ENCODE measurements at places on chromosomes 3 and 15. TPM values are rescaled to one million over a fixed set of nuclear protein-coding genes. Genes with fewer than 3 reads are reported as not detected.

ADAMTSL3 gene
- total RNA-seq, result 0.77 TPM

DNA sequence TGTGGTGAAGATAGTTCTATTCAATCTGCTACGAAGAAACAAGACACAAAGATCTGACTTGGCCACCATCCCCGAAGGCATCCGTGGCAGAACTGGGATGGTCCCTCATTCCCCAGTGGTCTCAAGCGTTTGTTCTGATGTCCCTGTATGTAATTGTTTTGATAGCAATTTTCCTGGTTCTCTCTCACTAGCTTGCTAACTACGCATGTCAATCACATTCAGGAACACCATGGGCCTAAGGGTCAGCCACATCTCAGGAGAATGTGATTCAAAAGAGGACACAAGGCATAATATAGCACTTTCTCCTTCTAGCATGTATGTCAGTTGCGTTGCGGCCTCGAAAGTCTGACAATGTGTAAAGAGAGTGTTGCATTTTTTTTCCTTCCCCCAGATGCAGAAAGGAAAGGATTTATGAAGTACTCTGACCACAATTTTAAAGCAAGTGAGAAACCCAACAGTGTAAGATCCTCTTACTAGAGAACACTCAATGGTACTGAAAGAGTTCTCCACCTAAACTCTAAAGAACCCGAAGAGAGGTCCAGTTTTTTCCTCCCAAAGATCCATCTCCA, 32.0 kb upstream of the TCF12 start:
- no peaks in the 10 kb centered on the region for H3K27me3 ChIP-seq
- peaks cover 4% of the 10 kb centered on the region for H3K36me3 ChIP-seq
- H3K4me1 ChIP-seq, result peaks cover 4% of the 10 kb centered on the region

DNA sequence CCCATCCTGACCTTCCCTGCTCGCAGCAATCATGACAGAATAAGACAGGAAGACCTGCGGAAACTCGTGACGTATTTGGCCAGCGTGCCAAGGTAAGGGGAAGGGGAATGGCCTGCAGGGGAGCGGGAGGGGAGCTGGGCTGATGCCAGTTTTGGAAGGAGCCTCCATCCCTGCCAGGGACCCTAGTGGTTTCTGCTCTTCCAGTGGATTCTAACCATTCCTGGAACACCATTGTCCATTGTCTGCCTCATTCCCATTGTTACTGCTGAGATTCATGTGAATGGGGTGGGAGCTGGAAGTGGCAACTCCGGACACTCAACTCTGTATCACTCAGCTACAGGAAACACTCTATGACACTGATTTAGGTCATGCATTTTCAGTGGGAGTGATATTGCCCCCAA, 242.9 kb upstream of the ROPN1 start:
- H3K36me3 ChIP-seq, result no peaks in the 10 kb centered on the region
- H3K4me1 ChIP-seq, result no peaks in the 10 kb centered on the region
- no peak overlapping the region for H3K4me3 ChIP-seq
- no peaks in the 10 kb centered on the region for H3K27me3 ChIP-seq
- no peak overlapping the region for H3K27ac ChIP-seq

DNA sequence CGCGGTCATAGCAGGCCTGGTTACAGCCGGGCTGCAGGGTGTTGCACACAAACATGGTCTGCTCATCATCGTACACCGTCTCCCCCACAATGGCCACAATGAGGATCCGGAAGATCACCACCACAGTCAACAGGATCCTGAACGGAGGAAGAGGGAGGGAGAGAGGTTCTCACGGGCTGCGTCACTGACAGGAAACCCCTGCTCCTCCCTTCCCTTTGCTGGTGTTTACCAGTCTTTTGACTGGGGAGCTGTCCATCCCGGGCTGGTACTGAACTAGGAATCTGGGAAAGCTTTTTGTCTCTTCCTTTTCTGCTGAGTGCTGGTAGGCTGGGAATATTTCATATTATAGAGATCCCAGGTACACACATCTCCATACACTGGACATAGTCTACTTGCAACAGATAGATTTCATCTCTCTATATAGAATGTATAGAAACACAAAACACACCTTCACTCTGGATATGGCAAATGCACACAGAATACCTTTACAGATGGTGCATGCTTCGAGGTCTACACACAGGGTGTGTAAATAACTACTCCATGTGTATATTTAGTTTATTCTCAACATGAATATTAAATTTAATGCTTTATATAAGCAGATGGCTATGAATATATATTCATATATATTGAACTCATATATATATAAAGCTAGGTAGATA, 1.4 kb downstream of the GJD2 start:
- H3K36me3 ChIP-seq, result no peaks in the 10 kb centered on the region
- H3K4me1 ChIP-seq, result 0 out of 2 replicates have a peak, but pooled peaks cover 4% of the 10 kb centered on the region
- H3K27me3 ChIP-seq, result peaks cover 18% of the 10 kb centered on the region
- no peak overlapping the region for H3K27ac ChIP-seq

DNA sequence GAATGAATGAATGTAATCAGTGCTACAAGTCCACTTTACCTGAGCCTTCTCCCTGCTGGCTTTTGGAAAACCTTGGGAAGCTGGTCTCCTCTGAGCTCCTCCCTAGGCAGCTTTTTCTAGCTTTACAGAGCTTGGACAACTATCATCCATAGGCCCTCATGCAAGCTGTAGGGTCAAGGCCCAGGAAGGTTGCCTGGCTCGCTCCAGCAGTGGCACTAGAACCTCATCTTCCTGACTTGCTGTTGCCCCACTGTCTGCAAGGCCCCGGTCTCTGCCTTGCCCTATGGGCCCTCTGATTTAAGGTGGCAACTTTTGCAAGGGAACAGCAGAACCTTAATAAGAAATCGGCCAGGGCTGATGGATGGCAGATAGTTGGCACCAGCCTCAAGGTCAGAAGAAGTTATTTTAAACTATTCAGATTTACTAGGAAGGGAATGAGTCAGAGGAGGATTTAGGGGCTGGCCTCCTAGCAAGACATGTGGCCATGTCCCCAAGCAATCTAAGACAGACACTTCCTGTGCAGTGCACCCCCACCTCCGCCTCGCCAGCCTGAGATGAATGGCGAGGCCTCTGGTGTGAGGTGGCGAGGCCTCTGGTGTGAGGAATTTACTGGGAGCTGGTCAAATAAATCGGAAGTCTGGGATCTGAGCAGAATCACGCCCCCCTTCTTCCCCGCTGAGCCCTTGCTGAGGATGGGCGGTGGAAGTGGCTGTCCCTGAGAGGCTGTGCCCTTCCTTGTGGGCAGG, 180.8 kb downstream of the MEGF11 start:
- DNase-seq, result peak; percentile 41
- no peak overlapping the region for H3K4me3 ChIP-seq
- no peak overlapping the region for H3K27ac ChIP-seq
- H3K27me3 ChIP-seq, result no peaks in the 10 kb centered on the region
- no peaks in the 10 kb centered on the region for H3K36me3 ChIP-seq
- H3K4me1 ChIP-seq, result peaks cover 5% of the 10 kb centered on the region

GRCh38 chr3:195113536-195114425, 157.2 kb downstream of the XXYLT1 start:
- no peak for DNase-seq
- H3K4me1 ChIP-seq, result peaks cover 5% of the 10 kb centered on the region
- no peaks in the 10 kb centered on the region for H3K36me3 ChIP-seq

DNA sequence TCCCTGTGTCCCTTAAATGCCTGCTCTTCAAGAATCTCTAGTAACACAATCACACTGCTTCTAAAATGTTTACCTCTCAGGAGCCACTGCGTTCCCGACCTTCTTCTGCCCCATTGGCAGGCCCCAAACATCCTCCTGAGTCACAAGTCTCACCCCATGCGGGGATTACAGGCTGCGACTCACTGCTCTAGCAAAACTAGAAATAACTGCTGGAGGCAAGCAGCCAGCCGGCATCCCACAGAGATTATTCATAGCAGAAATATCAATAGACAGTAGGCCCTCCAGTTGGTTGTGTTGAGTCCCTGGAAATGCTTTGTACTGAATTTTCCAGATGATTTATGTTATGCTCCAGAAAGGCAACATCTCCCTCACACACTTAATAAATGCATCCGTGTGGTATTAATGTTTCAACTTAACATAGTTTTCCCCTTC, 64.8 kb downstream of the RFTN1 start:
- H3K4me1 ChIP-seq, result peaks cover 7% of the 10 kb centered on the region
- H3K27ac ChIP-seq, result no peak overlapping the region
- no peaks in the 10 kb centered on the region for H3K27me3 ChIP-seq
- H3K36me3 ChIP-seq, result no peaks in the 10 kb centered on the region
- no peak overlapping the region for H3K4me3 ChIP-seq

DNA sequence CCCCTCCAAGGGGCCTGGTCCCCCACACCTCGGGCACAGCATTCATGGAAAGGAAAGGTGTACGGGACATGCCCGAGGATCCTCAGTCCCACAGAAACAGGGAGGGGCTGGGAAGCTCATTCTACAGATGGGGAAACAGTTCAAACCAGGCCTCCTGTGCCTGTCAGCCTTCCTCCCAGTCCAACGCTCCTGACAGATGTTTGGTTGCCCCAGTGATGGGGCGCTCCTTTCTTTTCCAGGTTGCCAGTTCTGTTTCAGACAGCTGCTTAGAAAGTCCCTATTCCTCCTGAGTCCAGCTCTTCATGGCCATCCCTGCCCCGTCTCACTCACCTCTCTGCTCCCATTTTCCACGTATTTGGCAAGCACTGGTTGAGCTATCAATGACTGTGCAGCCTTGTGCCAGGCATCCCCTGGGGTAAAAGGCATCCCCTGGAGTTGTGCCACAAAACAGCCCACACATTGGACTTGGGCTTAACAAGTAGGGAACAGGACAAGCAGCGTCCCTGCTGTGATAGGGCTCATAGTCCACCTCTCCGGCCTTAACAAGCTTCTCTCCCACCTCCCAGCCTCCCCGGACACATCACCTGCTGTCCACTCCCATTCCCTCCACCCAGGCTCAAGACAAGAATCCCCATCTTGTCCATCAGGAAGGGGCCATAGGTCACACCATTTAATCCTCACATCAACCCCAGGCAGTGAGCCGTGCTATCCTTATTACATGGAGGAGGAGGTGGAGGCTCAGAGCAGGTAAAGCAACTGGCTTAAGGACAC, 6.6 kb downstream of the OXTR start:
- no peak overlapping the region for H3K4me3 ChIP-seq
- no peaks in the 10 kb centered on the region for H3K36me3 ChIP-seq
- H3K4me1 ChIP-seq, result no peaks in the 10 kb centered on the region
- no peak overlapping the region for H3K27ac ChIP-seq
- DNase-seq, result peak; percentile 14
- peaks cover 5% of the 10 kb centered on the region for H3K27me3 ChIP-seq

DNA sequence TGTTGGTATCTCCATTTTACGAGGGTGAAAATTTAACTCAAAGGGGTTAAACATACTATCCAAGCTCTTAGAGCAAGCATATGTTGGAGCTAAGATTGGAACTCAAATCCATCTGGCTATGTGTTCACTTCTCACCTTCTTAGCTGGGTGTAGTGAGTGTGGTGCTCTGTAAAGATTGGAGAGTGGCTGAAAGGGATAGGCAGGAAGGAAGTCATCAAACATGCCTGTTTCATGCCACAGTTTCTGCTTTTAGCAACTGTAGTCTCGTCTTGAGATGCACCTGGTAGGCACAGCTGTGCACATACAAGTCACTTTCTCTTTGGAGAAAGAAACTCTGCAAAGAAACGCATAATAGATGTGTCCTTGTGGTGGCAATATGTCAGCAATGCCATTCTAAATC, 189.1 kb upstream of the MDFIC2 start:
- no peak overlapping the region for H3K27ac ChIP-seq
- no peaks in the 10 kb centered on the region for H3K4me1 ChIP-seq
- H3K4me3 ChIP-seq, result no peak overlapping the region
- no peak for DNase-seq
- no peaks in the 10 kb centered on the region for H3K36me3 ChIP-seq
